ENCODE measurements at places on chromosomes 2 and 18. TPM values are rescaled to one million over a fixed set of nuclear protein-coding genes. Genes with fewer than 3 reads are reported as not detected.

- no peak for DNase-seq
Observed at GRCh38 chr18:69763002-69763401, 184.7 kb downstream of the CD226 start.

DNA sequence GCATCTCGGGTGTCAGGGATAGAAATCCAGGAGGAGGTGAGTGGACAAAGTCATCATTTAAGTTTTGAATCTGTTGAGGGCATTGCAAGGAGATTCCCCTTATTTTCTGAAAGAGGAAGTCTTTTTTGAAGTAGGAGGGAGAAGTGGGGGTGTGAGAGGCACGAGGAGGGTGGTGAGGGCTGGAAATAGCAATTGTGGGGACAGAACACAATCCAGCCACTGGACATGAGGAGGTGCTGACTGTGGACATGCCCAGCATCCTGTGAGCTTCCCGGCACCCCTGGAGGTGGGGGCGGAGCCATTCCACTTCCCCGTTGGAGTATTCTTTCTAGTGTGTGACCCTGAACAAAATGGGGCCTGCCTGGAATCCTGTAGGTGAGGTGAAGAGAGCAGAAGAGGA, 310.7 kb upstream of the EPAS1 start:
- no peak for DNase-seq

DNA sequence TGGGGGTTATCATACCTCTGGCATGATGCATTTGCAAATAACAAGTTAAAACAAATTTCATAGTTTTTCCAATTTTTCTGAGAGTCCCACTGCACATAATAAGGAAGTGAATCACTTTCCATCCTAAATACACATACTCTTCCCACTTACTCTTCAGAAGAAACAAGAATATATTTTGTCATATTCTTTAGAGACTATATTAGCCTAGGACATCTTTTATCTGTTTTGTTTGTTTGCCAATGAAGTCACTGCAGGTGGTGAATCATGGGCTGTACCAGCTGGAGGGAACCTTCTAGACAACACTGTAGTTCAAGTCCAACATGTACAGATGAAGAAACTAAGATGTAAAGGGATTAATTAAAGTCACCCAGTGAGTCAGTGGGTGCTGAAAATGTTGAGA, 116.8 kb downstream of the XIRP2 start:
- DNase-seq: no peak

DNA sequence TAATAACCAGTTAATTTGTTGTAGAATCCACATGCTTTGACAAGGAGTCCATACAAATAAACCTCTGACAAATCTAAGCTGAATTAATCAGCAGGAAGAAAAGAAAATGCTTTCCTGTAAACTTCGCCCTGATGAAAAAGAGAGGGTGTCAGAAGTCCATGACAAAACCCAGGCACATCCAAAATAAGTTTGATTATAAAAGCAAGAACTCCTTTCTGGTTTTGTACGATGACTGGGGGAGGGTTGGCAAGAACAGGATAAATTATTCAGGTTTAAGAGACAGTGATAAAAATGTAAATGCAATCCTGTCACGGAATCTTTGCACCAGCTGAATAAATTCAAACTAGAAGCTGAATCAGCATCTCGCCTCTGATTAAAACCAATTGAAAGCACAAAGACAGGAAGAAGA, 469.2 kb upstream of the TNP1 start:
- no peak for DNase-seq

- no peak for DNase-seq
Observed at GRCh38 chr2:67182884-67183283, 214.2 kb upstream of the ETAA1 start.

PTPRM gene
- polyA plus RNA-seq: 44.9 TPM

GRCh38 chr2:121400201-121400600, 115.2 kb upstream of the TFCP2L1 start:
- DNase-seq: no peak

GRCh38 chr18:58513615-58514335, 115.1 kb downstream of the ALPK2 start:
- DNase-seq: no peak

DNA sequence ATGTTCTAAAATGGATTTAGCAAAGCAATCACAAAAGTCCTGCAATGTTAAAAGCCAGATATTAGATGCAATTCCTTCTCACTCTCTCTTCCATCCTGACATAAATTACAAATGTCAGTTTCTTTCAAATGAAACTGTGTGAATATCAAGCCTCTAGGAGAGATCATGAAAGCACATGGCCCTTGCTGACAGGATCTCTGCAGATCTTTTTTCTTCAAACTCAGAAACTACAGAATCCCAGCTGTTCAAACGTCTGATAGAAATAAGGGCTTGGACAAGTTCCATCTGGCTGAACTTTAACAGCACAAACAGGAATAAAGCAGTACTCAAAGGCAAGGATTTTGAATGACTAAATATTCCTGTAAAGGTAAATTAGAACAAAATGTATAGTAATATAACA, 47.6 kb downstream of the PDE1A start:
- DNase-seq: no peak

- no peak for DNase-seq
Observed at GRCh38 chr2:83191316-83191715, 1267.8 kb downstream of the SUCLG1 start.

DNA sequence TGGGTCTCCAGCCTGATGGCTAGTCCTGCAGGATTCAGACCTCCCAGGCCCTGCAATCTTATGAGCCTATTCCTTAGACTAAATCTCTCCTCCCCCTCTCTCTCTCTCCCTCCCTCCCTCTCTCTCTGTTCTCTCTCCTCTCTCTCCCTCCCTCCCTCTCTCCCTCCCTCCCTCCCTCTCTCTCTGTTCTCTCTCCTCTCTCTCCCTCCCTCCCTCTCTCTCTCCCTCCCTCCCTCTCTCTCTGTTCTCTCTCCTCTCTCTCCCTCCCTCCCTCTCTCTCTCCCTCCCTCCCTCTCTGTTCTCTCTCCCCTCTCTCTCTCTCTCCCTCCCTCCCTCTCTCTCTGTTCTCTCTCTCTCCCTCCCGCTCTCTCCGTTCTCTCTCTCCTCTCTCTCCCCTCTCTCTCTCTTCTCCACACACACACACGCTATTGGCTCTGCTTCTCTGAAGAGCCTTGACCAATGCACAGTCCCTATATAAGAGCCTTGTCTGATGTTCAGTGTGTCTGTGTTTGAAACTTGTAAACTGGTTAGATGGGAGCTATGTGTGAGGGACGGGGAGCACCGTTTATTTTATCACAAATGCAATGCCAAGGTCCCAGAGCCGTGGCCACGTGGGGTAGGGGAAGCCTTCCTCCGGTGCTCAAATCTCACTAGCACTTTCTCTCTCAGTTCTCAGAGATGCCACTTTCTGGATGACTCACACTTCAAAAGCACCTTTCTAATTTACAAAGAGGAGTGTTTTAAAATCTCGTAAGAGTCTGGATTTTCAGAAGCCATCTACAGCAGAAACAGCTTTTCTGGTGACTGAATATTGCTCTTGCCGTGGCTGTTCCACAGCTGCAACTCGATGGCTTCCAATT, 9.4 kb upstream of the PRLH start:
- DNase-seq: peak; percentile 28

LBX2 gene
- 0.88 TPM for polyA plus RNA-seq

GRCh38 chr2:42881732-42882131, 89.3 kb upstream of the HAAO start:
- DNase-seq: no peak

DNA sequence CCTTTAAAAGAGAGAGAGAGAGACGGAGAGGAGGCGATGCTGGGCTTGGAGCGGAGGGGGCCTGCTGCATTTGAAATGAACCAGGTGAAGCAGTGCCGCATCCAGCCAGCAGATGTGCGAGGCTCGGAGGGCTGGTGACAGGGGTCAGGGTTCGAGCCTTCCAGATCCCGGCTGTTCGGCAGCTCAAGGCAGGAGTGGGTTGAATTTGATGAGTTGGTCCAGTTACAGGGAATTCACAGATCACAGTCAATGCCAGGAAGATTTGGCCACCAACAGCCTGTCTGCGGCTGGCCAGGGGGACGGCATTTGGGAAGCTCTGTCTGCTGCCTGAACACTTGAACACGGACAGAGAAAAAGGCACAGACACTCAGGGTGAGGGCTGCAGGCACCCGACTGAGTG, 48.6 kb downstream of the PTGR3 start:
- DNase-seq: no peak

SP5 gene
- not detected for polyA plus RNA-seq

HRH4 gene
- 0.03 TPM for polyA plus RNA-seq

GRCh38 chr2:10286216-10287037, 16.3 kb upstream of the HPCAL1 start:
- peak; percentile 72 for DNase-seq

DNA sequence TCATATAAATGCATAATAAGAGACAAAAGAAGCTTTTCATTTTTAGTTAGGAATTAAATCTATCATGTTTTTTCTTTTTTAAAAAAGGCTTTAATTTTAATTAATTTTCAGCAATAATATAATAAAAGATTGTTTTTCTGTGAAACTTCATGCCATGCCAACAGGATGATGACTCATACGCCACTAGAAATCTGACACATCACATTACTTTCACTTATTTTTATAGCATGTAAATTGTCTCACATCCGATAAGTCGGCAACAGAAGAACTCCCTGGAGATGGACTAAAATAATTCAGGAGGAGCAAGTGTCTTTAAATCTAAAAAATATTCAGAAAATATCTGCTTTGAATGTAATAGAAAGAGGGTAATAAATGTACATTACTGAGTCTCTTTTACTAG, 1024.2 kb upstream of the ACVR2A start:
- no peak for DNase-seq

- DNase-seq: no peak
Observed at GRCh38 chr2:68018727-68019126, 44.1 kb downstream of the C1D start.

DNA sequence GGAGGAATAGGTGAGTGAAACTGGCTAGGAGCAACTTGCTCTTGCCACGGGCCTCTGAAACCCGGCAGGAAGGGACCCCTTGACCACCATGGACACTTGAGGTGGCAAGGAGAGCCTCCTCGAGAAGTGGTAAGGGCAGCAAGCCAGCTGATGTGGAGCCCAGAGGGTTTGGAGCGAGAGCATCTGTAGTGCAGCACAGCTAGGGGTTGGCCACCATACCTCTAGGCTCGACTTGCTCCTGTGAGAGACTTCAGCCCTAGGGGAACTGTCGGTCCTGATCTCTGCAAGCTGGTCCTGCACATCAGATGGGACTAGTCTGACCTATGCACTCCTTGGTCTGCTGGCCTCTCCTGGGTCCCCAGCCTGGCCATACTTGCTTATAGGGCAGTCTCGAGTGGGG, 158.4 kb downstream of the CCDC178 start:
- no peak for DNase-seq

DNA sequence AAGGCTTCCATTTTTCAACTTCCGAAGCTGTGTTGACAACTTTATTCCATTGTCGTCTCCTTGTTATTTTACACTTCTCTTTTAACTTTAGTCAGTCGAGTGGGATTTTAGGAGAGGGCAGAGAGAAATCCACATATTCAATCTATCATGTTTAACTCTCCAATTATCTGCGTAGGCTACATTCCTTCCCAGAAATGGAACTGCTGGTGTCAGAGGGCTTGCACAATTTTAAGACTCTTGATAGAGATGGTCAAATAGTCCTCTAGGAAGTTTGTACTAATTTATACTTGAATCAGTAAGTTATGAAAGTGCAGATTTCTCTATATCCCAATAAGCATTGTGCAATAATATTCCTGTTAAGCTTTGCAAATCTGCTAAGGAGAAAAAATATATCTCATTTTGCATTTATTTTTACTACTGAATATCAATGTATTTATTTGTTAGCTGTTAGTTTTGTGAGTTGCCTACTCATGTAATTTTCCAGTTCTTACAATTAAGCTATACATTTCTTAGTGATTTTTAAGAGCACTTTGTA, 95.6 kb downstream of the CYP26B1 start:
- DNase-seq: no peak

KHK gene
- polyA plus RNA-seq: 38.7 TPM

CDCA7 gene
- 1.5 TPM for polyA plus RNA-seq

DNA sequence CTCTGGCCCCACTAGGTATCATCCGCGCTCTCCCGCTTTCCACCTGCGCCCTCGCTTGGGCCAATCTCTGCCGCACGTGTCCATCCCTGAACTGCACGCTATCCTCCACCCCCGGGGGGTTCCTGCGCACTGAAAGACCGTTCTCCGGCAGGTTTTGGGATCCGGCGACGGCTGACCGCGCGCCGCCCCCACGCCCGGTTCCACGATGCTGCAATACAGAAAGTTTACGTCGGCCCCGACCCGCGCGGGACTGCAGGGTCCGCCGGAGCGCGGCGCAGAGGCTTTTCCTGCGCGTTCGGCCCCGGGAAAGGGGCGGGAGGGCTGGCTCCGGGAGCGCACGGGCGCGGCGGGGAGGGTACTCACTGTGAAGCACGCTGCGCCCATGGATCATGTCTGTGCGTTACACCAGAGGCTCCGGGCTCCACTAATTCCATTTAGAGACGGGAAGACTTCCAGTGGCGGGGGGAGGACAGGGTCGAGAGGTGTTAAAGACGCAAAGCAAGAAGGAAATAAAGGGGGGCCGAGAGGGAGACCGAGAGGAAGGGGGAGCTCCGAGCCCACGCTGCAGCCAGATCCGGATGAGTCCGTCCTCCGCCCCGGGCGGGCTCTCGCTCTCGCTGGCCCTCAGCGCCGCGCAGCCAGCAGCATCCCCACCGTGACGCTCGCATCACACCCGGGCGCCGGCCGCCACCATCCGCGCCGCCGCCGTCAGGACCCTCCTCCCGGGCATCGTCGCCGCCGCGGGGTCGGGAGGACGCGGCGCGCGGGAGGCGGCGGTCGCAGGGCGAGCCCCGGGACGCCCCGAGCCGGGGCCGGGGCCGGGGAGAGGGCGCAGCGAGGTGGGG, 664 bp downstream of the NETO1 start:
- no peak for DNase-seq

DNA sequence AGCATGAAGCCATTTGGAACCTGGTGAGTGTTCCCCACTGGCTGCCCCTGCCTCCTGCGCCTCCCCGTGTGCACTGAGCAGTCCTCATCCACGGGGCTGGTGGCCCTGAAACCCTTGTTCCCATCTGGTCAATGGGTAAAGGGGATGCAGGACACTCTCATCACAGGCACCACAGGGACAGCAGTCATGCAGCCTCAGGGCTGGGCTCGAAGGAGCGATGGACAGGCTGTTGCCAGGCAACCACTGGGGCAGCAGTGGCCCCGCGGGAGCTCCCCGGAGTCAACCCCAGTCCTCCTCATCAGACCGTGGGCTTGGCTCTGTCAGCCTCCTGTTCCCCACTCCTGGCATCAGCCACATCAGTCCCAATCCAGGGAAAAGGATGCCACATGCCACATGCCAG, 509.5 kb downstream of the EIPR1 start:
- no peak for DNase-seq

DNA sequence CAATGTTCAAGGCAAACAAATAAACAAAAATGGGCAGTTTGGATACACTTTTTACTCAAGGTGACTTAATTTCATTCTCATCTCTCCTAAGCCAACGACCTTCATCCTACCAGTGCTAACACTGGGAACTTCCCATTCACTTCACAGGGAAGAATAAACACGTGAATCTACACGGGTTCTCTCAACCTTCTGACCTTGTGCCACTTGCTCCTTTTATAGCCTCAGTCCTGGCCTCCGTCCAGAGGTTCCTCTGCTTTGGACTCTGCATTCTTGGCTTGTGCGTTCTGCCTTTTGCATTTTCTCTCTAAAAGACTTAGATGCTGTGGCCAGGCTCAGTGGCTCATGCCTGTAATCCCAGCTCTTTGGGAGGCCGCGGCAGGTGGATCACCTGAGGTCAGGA, 13.8 kb downstream of the ZNF2 start:
- no peak for DNase-seq

DSG4 gene
- polyA plus RNA-seq: not detected

- DNase-seq: no peak
Observed at GRCh38 chr18:77366067-77366719, 116.5 kb downstream of the GALR1 start.

GRCh38 chr2:43426305-43427031, 169.4 kb downstream of the THADA start:
- peak; percentile 75 for DNase-seq

ARHGAP25 gene
- polyA plus RNA-seq: 2.6 TPM

LONRF2 gene
- 0.43 TPM for polyA plus RNA-seq

FEV gene
- polyA plus RNA-seq: not detected

RUFY4 gene
- polyA plus RNA-seq: not detected
